ENCODE measurements at places on chromosomes 11 and 22.
A peak's percentile ranks its signal among the peaks of the same experiment; 100 is the strongest.

- peak; percentile 8 for DNase-seq
These were observed 32.7 kb upstream of the USP47 start for GRCh38 chr11:11808992-11809615.

DNA sequence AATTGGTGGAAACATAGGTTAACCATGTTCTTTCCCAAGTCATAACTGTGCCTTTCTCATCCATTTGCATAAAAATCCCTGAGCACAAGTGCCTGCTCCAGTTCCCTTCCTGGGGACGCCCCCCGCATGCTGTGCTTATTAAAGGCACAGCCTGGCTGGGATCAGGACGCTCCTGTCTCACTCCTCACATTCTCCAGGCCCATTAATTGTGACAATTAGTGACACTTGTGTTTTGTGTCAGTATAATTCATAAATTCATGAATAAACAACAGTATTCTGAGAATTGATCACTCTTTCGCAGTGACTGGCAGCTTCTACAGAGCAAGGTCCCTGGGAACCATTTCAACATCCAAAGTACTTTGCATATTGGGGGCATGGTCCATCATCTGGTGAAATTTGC lies 1354.4 kb downstream of the TBC1D22A start:
- no peak for DNase-seq

- DNase-seq, result no peak
These were observed 2.9 kb downstream of the PIK3IP1 start for GRCh38 chr22:31289344-31289743.

DNA sequence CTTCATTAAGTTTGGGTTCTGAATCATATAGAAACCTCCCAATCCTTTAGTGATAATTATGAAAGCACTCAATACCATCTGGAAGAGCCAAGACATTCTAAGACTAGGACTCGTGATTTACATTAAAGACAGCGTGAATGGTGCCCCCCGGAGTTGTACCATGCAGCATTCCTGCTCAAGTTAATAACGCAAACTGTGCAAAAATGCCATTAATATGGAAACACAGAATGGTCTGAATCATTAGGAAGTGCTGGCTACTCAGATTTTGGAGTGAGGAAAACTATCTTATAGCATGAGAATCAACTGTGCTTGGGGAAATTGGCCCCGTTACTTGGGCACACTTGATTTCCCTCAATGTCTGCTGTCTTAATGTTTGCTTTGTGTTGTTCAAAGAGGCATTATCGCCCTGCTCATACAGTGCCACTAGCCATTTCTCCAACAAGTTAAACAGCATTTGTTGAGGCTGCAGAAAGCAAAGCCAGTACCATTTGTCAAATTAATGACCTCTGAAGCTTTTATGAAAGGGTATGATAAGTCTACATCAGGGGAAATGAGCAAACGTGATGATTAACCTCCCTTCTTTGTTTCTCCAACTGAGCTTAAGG lies 18.5 kb upstream of the TPH1 start:
- no peak for DNase-seq

- no peak for DNase-seq
These were observed 2.2 kb downstream of the NCAM1 start for GRCh38 chr11:112963368-112963955.

DNA sequence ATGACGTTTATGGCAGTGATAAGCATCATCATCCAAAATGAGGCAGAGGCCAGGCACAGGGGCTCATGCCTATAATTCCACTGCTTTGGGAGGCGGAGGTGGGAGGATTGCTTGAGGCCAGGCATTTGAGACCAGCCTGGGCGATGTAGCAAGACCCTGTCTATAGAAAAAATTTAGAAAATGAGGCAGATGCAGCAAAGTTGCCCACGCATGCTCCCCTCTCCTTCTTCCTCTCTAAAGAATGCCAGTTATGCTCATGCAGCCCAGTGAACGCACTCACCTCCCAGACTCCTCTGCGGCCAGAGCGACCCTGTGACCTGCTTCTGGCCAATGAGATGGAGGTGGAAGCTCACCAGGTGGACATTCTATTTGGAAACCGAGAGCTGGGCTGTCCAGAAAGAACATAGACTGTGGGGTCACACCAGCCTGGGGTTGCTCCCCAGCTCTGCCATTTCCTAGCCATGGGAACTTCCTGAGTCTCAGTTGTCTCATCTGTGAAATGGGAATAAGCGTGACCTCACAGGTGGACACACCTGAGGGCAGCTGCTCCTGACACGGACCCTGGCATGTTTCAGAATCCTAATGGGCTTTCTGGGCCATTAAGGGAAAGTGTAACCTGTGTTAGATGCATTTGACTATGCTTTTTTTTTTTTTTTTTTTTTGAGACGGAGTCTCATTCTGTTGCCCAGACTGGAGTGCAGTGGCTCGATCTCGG lies 44.9 kb downstream of the MCM5 start:
- DNase-seq, result no peak

DNA sequence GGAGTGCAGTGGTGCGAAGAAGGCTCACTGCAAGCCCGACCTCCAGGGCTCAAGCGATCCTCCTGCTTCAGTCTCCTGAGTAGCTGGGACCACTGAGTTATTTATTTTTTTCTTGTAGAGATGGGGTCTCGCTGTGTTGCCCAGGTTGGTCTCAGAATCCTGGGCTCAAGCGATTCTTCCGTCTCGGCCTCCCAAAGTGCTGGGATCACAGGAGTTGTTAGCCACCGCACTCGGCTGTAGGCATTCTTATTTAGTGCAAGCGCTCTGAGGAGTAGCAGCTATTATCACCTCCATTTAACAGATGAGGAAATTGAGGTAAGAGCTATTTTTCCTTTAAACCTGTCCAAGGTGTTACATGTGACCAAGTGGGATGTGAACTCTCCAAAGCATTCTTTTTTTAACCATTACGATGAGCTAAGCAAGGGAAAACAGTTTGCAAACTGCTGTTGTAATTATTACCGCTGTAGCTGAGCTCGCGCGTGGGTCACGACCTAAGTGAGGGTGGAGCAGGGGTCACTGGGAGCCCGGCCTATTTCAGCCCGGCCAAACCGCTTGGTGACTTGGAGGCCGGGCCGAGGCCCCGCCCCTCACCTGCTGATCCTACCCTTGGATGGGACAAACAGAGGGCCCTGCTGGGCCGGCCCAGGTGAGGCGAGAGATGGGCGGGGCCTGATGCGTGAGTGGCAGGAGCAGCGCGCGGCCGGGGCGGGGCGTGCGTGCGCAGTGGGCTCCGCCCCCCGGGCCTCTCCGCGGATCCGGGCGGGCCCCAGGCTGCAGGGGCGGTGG lies 449 bp upstream of the KREMEN1 start:
- DNase-seq, result no peak

GRCh38 chr22:44205516-44206329 lies 25.0 kb downstream of the PARVG start:
- DNase-seq, result no peak

- DNase-seq, result no peak
These were observed 131.0 kb downstream of the SLC1A2 start for GRCh38 chr11:35288309-35288708.

DNA sequence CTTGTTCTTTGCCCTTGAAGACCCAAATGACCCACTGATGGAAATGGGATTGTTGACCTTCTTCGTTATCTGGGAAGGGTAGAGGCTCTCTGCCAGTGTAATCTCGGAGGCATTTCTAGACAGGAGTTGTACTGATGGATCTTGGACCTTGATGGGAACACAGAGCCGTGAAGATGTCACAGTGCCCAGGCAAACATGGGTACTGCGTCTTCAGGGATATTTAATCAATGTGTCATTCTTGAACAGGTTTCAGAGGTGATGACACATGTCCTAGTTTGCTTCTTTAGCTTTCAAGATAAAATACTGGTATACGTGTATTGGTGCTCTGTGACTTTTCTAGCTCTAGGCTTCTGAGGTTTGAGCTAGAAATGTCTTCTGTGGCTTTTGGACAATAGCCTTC lies 6.2 kb downstream of the LDLRAD3 start:
- no peak for DNase-seq

DNA sequence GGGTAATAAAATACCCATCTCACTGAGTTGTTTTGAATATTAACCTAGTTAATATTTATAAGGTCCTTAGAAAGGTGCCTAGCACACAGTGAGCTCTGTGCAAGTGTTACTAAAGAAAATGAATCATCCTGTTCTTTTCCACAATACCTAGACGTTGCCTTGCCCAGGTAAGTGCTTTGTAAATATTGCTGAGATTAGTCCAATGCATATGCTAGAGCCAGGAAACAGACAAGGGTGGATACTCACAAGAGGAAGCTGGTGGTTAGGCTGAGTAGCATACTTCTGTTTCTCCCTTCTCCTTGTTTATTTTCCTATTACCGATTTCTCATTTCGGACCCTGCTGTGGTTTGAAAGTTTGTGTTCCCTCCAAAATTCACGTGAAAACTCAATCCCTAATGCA lies 58.1 kb upstream of the BARX2 start:
- DNase-seq, result no peak

DNA sequence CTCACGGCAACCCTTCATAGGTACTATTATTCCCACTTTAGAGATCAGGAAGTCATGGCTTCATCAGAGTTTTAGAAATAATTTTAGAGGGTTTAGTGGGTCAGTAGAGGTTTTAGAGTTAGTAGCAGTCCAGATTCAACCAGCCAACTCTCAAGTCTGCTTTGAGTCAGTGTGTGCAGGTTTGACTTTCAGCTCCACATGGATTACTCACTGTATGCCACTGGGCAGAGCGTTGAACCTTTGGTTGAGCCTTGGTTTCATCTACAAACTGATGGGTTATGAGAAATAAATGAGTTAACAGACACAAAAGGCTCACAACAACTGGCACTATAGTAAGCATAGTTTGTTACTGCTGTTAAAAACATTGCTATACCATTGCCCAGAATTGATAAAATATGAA lies 19.0 kb upstream of the TP53AIP1 start:
- DNase-seq, result no peak

- peak; percentile 73 for DNase-seq
These were observed 52.7 kb upstream of the CCND1 start for GRCh38 chr11:69588270-69588669.

DNA sequence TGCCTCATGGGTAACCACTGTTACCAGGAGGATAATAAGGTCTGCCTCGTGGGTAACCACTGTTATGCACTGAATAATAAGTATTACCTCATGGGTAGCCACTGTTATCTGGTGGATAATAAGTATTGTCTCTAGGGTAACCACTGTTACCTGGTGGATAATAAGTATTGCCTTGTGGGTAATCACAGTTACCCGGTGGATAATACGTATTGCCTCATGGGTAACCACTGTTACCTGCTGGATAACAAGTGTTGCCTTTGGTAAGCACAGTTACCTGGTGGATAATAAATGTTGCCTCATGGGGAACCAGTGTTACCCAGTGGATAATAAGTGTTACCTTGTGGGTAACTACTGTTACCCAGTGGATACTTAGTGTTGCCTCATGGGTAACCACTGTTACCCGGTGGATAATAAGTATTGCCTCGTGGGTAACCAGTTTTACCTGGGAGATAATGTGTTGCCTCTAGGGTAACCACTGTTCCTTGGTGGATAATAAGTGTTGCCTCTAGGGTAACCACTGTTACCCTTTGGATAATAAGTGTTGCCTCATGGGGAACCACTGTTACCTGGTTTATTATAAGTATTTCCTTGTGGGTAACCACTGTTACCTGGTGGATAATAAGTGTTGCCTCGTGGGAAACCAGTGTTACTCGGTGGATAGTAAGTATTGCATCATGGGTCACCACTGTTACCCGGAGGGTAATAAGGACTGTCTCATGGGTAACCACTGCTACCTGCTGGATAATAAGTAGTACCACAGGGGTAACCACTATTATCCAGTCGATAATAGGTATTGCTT lies 10.6 kb upstream of the NXPE4 start:
- no peak for DNase-seq

DNA sequence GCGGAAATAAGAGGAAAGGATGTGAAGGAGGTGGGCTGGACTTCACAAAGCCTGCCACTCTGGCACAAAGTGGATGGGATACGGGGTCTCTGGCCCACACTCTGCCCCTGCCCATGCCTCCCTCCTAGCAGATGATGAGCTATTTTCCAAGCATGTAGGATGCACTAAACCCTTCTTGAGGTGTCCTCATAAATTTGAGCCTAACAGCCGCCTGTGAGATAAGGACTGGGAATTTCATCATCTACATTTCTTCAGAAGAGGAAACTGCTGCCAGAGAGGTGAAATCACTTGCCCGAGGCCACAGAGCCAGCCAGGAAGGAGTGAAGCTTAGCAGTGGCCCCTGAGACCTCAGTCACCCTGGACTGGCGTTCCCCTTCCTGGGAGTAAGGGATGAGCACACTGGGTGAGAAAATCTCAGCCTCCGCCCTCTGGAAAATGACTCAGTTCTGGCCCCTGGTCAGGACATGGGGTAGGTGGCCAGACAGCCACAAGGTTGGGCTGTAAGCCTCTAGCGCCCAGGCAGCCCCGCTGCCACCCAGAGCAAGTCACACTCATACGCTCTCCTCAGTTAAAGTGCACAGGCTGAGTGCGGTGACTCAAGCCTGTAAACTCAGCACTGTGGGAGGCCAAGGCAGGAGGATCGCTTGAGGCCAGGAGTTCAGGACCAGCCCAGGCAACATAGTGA lies 27.9 kb downstream of the MB start:
- peak; percentile 95 for DNase-seq

- DNase-seq, result no peak
These were observed 4.9 kb downstream of the ZFTA start for GRCh38 chr11:63763496-63764339.

DNA sequence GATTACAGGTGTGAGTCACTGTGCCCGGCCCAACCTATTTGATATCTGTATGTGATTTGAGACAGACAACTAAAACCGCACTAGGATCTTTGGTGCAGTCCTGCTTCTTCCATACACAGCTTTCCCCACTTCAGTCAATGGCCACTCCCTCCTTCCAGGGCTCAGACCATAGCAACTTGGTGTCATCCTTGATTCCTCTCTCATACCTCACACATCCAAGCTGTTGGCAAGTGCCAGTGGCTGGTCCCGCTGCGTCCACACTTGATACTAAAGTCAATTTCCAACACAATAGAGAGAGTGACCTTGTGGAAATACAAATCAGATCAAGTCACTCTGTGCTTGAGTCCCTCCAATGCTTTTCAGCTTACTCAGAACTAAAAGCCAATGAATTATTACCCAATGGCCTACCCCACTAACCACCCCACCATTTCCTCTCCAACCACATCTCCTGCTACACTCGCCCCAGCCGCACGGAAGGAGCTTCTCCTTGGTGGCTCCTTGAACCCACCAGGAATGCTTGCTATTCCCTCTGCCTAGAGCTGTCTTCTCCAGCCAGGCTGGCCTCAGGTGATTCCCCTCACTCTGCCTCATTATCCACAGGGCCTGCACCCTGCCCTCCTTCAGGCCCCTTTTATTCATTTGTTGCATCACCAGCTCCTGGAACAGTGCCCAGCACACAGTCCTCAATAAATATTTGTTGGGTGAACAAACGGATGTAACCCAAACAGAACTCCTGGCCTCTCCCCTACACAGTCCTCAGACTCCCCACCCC lies 12.9 kb downstream of the ABTB2 start:
- DNase-seq, result peak; percentile 85

- DNase-seq, result no peak
These were observed 10.2 kb downstream of the CABIN1 start for GRCh38 chr22:24021304-24021703.

DNA sequence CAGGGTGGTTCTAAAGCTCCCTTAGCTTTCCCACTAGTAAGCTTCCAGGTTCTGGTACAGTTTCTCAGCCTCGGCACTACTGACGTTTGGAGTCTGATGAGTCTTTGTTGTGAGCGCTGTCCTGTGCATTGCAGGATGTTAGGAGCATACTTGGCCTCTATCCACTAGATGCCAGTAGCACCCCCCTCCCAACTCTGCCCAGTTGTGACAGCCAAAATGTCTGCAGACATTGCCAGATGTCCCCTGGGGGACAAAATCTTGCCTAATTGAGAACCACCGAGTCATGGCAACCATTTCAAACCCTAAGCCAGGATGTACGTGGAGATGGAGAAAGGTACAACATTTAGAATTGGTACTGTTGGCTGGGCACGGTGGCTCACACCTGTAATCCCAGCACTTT lies 68.7 kb downstream of the PTPRJ start:
- no peak for DNase-seq

- DNase-seq, result no peak
These were observed 1.5 kb downstream of the PTGDR2 start for GRCh38 chr11:60854140-60854846.
